ENCODE measurements at places on chromosomes 5 and 9.

DNA sequence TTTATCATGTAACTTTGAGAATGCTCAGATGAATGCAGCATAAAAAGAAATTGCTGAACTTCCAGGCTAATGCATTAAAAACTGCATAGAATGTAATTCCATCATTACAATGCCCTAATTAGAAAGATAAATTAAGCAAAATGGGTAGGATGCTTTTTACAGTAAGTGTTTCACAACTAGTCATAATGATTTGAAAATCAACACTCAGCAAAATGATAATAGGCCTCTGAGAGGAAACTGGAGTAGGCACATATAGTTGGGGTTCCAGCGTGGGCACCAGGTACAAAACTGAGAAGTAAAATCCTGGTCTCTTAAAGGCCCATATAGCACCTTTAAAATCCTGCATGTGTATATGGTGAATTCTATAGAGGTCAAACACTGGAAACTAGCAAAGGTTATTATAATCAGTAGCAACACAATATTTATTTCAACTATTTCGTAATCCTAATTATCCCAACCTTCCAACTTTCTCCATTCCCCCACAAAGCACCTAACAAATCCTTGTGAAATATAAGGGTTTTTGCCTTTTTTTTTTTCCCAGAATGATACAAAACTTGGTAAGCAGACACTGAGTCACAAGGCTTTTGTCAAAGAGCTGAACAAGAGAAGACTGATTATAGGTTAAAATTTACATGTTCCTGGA lies 108.0 kb upstream of the NR5A1 start:
- no peak for DNase-seq

DNA sequence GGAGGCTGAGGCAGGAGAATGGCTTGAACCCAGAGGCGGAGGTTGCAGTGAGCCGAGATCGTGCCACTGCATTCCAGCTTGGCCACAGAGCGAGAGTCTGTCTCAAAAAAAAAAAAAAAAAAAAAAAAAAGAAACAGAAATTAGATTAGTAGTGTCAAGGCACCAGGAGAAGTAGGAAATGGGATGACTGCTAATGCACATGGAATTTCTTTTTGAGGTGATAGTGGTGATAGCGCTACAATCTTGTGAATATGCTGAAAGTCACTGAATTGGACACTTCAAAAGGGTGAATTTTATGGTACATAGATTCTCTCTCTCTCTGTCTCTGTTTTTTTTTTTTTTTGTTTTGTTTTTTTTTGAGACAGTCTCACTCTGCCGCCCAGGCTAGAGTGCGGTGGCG lies 42.1 kb upstream of the SUB1 start:
- no peak for DNase-seq

GRCh38 chr5:180593446-180594206 lies 2.3 kb upstream of the SCGB3A1 start:
- DNase-seq, result no peak

DNA sequence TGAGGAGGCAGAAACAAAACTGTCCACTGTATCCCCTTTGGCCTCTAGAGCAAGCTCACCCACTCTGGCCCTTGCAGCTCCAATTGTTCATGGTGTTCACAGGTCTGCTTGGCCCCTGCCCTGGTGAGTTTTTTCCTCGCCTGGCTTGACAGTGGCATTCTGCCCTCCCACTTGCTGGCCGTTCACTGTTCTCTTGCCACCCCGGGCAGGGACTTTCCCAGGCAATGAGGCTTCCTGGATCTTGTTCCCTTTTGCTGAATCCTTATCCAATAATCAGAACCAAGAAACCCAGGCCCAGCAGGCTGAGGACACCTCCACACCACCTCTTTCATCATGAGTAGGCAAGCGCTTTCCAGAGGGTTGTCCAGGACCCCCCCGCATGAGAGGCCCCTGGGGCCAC lies 31.2 kb downstream of the ZNF618 start:
- DNase-seq, result no peak

DNA sequence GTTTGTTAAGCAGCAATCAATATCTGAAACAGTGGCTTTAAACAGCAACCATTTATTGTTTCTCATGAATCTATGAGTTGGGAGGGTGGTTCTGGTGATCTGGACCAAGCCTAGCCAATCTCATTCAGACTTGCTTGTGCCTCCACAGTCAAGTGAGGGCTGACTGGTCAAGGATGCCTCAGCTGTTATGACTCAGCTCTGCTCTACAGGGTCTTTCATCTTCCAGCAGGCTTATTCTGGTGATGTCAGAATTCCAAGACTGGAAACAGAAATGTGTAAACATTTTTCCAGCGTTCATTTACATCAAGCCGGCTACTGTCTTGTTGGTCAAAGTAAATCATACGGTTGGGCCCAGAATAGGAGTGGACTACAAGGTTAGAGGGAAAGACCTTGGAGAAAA lies 2.5 kb upstream of the PIP5K1B start:
- no peak for DNase-seq

DNA sequence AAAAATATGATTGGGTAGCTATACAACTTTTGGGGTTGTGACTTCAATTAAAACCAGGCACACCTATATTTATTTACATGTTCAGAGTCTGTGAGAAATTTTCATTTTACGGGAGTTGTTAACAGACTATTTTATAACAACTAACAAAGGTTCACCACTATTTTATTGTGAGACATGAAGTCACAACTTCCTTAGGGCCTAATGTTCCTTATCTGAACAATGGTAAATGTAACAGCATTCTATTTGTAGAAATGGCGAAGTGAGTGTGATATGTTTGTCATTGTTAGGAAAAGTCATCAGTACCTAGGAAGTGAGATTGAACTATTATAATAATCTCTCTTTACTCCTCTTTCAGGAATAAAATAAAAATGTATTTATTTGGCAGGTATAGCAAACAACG lies 67.4 kb downstream of the CSNK1G3 start:
- no peak for DNase-seq

DNA sequence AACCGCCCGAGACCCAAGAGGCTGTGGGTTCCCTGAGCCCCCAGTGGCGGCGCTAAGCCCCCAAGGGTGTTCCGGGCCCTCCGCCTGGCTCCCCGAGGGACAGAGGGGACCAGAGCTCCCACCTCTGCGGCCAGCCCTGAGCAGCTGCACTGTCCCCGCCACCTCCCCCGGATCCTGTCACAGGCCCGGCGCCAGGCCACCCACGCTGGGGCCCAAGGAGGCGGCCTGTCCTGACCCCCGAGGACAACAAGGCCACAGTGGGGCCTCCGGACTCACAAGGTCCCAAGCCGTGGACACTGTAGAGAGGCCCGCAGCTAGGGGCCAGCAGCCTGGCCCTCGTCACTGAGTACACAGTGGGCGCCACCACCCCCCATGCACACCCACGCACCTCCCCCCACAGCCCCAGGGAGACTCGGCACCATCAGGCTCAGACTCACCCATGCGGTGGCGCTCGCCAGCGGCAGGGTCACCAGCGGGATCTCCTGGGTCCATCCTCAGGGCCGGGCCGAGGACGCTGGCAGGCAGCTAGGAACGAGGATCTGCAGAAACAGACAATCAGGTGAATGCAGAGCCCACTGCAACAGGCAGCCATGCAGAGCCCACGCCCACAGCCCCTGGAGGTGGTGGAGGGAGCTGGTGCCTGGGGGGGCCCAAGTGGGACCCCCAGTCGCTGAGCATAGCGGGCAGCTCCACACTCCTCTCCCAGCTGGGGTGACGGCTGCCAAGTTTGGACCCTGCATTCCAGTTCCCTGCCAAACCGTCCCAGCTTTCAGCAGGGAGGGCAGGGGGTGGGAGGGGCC lies 27.9 kb downstream of the EXD3 start:
- no peak for DNase-seq

DNA sequence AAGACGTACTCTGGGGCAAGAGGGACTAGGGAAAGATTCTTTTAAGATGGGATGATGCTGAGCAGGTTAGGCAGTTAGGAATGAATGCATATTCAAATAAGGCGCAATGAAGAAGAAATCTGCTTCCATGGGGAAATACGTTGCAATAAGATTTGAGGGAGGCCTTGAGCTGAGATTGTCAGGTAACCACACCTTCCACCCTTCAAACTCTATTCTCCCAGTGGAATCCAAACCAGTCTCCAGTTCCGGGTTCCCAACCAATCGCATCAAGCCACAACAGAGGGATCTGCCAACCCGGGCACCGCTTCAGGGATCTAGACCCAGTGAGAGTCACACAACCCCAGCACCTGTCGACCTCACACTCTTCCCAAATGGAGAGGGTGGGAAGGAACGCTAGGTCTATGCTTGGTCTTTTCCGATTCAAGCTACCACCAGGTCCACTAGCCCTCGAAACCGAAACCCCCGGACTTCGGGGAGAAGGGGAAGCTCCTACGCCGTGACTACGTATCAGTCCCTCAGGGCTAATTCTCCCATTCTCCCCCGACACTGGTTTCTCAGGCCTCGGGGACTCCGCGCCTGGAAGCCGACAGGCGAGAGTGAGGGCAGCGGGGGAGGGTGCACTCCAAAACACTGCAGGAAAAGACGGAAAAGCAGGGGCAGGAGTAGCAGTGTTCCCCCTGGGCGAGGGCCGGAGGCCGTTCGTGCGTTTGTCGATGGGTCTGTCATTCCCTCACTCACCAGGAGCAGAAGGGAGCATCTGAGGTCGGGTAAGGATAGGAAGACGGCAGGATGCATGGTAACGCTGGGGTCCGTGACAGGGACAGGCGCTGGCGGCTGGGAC lies 534 bp downstream of the ERP44 start:
- peak; percentile 59 for DNase-seq

Measured in femur (tissue), 1 donor.